ENCODE measurements at places on chromosomes 4 and X.

DNA sequence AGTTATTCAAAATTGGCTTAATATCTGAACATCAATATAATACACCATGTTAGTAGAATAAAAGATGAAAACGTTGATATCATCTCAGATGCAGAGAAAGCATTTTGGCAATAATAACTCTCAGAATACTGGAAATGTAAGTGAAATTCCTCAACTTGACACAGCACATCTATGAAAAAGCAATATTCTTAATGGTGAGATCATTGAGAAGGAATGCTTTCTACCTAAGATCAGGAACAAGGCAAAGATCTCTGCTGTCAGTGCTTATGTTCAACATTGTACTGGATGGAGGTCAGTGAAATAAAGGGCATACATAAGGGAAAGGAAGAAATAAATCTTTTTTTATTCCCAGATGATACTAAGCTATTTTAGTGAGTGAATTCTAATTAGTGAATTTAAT, 40.6 kb downstream of the MRPL1 start:
- no peak for DNase-seq

DNA sequence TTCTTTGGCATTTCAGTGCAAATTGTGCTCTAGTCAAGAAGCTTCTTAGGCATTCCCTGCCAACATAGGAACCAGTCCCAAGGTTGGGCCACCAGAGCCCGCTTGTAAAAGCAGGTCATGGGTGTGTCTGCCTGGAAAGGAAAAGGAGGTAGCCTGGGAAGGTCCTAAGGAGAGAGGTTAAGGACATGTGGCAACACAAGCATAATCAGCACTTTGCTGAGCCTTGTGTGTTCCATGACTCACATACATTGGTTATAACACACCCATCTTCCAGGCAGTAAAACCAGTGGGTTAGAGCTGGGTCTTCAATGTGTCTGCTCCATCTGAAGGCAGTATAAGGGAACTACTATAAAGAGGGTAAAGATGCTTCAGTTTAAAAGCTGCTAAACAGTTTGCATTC, 165.0 kb downstream of the FHIP1A start:
- no peak for DNase-seq

DNA sequence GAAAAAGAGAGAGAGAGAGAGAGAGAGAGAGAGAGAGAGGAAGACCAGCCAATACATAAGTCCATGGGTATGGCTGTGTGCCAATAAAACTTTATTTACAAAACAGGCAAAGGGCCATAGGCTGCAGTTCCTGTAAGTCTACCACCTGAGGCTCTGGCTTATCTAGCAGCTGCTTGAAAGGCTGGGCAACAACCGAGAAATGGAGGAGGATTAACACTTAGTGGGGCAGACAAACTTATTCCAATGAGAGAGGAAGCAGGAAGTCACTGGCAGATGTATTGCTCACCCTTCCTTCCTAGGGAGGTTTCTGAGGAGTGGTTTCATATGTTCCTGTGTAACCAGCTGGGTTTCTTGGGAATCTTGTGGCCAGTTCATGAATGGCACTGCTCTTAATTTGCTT, 4.7 kb upstream of the GPR143 start:
- no peak for DNase-seq

GRCh38 chr4:177339477-177340374, 30.1 kb downstream of the NEIL3 start:
- DNase-seq = peak; percentile 33

DNA sequence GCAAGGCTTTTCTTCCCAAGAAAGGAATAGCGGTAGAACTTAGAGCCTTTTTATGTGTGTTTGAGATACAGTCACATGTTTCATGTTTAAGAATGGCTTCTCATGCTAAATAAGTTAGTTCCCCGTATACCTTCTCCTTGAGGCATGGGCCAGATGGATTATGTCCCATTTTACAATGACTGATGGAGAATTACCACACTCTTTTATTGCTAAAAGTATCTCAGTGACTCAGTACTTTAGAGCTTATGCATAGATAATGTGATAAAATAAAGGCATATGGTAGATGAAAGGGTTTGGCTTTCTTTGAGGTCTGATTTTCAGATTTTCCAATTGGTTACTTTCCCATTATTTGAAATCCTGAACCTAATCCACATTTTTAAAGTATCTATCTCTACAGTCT, 121.8 kb upstream of the BMPR1B start:
- DNase-seq = no peak

GRCh38 chrX:15242899-15243555, 26.9 kb downstream of the ASB9 start:
- DNase-seq = peak; percentile 45

GRCh38 chrX:49233887-49234555, 881 bp upstream of the CACNA1F start:
- DNase-seq = no peak

GRCh38 chr4:8348071-8348470, 78.5 kb downstream of the HTRA3 start:
- no peak for DNase-seq

DNA sequence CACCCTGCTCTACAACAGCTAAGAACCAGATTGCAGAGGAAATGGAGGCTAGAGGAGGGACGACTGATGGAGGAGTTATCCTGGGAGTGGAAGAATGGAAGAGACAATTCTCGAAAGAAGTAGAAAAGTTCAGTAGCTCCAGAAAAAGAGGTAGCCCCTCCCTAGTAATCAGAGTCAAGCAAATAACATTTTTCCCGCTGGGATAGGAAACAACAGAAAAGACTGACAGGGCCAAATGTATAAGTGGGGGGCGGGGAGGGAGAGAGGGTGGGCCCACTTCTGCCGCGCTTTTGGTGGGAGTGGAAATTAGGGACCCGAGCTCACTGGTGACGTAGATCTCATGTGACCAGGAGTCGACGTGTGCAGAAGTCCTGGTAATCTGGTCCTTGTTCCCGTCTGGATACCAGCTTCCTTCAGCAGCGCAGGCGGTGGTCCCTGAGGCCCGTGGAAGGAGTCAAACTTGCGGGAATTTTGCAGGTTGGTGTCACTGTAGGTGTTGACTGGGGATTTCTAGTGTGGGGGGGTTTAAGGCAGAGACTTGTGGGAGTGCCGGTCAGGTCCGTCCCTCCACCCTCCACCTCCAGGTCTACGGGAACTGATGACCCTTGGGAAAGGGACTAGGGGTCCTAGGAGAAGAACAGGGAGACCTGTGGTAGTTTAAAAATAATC, at the start of gene TCEAL9:
TCEAL9 (plus strand) TSS at position 377 of the 669 bp plus-strand sequence. CDS start 1,179 bp downstream, outside the sequence.
- DNase-seq = no peak

DNA sequence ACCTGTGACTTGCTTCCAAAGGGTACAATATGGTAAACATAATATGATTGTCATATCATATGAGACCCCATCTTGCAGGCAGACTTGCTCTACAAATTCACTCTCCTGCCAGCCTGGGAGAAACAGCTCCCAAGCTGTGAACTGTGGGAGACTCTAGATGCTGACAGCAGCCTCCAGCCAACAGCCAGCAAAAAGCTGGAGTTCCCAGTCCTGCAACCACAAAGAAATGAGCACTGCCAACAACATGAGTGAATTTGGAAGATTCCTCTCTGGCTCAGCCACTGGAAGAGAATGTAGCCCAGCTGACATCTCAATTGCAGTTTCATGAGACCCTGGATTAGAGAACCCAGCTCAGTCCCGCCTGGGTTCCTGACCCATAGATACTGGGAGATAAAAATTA, 145.4 kb downstream of the QDPR start:
- DNase-seq = no peak

DNA sequence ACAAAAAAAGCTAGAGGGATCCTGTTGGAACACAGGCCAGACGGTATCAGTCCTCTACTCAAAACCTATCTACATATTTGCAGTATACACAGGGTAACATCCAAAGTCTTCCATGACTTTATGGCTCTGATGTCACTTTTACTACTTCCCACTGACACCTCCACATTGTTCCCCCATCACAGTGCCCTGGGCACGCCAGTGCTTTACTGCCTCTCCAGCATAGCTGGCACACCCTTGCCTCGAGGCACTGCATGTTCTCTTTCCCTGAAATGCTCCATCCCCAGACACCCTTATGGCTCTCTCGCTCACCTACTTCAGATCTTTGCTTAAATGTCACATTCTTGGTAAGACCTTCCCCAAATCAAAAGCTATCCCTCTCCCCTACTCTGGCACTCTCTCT, 6.3 kb upstream of the ATP10D start:
- DNase-seq = no peak

DNA sequence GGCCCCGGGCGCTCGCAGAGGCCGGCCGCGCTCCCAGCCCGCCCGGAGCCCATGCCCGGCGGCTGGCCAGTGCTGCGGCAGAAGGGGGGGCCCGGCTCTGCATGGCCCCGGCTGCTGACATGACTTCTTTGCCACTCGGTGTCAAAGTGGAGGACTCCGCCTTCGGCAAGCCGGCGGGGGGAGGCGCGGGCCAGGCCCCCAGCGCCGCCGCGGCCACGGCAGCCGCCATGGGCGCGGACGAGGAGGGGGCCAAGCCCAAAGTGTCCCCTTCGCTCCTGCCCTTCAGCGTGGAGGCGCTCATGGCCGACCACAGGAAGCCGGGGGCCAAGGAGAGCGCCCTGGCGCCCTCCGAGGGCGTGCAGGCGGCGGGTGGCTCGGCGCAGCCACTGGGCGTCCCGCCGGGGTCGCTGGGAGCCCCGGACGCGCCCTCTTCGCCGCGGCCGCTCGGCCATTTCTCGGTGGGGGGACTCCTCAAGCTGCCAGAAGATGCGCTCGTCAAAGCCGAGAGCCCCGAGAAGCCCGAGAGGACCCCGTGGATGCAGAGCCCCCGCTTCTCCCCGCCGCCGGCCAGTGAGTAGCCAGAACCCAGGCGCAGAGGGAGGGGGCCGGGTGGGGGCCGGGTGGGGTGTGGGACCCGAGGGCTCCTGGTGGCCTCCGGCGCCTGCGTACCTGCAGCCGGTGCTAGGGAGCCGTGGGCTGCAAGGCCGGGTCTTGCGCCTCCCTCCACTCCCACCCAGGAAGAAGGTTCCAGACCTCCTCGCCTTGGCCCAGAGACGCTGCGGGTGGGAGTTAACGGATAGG, 534 bp downstream of the MSX1 start:
- DNase-seq = peak; percentile 52

DNA sequence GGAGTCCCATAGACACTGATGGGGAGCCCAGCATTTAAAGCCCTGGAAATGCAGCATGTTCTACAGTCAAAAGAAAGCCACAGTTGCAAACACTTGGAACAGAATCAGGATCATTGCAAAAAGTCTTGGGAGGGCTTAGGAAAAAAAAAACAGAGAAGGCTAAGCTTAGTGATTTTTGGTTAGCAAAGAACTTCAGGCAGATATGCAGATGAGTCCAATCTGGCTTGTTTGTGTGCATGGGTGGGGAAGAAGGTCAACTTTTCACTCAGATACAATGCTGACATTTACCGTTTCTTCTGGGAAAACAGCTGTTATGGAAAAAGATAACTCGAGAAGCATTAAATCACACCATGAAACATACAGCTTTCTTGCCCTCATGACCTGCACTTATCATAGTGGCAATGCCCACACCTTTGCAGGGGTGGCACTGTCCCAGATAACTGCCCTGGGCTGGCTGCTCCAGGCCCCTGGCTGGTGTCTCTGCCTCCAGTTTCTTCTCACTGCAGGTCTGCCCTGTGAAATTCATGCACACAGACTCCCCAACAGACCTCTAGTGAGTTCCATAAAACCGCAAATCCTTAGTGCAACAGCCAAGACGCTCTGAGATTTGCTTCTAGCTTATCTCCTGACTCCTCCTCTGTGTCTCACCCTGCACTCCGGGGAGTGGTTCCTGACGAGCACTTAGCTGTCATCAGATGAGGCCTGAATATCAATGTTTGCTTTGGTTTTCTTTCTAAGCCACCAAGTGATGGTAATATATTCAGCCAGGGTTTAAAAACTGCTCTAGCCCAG, 99.2 kb downstream of the DRD5 start:
- no peak for DNase-seq

GRCh38 chr4:185634066-185634652, 98.9 kb upstream of the PDLIM3 start:
- no peak for DNase-seq

DNA sequence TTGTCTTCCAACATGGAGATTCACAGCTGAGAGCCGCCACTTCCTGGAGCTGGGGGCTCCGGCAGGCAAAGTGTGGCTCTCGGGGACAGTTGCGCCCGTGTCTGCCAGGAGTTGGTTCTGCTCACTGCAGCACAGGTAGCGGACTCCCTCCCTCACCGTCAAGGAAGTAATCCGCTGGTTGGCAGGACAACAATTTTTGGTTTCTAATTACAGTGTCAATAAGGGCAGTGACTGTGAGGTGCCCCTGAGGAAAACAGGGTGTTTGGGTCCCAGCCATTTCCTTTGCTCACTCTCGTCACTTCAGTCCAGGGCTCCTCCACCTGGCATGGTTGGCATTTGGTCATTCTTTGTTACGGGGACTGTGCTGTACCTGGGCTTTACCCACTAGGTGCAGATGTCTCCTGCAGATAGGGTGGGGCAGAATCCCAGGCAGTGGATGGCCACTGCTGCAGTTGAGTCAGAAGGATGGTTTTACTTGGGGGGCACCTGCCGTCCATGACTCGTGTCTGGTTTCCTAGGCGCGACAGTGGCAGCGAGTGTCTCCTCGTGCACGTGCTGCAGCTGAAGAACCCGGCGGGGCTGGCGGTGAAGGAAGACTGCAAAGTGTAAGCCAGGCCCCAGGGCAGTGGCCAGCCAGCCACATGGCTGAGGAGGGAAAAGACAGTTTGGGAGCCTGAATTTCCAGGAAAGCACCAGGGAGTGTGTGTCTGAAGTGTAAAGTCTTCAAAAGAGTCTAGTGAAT, 32.1 kb upstream of the CLCN4 start:
- DNase-seq = no peak

DNA sequence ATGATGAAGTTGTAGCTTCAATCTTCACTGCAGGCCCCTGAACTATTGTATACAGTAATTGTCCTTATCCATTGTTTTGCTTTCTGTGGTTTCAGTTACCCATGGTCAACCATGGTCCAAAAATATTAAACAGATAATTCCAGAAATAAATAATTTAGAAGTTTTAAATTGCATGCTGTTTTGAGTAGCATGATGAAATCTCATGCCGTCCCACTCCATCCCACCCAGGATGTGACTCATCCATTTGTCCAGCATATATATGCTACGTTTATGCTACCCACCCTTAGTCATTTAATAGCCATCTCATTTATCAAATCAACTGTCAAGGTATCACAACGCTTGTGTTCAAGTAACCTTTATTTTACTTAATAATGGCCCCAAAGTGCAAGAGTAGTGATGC, 34.5 kb downstream of the IQCM start:
- DNase-seq = no peak

- no peak for DNase-seq
Observed at GRCh38 chr4:87541521-87541920, 12.3 kb upstream of the SPARCL1 start.

DNA sequence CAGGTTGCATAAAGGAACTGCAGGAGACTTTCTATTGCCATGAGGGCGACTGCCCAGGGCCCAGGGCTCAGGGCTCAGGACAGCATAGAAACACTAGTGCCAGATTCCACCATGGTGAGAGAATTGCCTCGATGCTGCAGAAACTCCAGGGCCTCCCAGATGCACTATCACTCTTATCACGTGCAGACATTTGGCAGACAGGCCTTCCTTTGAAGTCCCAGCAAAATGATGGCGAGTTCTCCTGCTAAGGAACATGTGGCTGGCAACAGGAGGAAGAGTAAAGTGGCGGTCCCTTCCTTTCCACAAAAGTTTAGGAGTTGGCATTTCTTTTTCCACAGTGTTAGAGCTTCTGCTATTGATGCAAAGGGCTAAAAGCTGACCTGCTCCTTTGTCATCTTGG, 214.0 kb upstream of the LNX1 start:
- DNase-seq = no peak

GRCh38 chr4:34417160-34417559, 1827.2 kb downstream of the ARAP2 start:
- DNase-seq = no peak
